NCI-H1417 treated with DMSO at 0.1 percent for 48 hours (cell line): ENCODE measurements at places on chromosomes 3 and 15.

DNA sequence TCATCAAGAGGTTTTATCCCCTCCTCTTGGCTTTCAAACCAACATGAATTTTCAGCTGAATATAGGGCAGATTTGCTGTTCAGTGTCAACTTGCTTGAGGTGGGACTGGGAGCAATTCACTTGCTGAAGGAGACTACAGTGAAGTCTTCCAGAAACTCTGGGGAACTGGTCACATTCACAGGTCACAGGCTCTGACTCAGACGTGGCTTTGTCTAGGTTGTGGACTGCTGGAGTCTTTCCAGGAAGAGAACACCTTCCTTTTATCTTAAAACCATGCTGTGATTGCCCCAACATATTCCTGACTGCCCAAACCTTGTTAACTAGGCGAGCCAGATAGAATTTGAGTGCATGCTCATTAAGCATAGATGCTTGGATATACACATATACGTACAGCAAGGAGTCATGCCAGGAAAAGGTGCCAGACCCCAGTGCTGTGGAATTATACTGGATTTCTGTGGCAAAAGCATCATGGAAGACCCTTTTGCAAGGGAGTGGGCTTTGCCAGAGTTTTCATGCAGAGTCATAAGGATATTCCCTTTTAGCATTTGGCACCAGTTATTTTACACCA lies 399.1 kb upstream of the TBL1XR1 start:
- DNase-seq, result no peak

GRCh38 chr3:153029350-153029749 lies 132.7 kb upstream of the RAP2B start:
- no peak for DNase-seq

DNA sequence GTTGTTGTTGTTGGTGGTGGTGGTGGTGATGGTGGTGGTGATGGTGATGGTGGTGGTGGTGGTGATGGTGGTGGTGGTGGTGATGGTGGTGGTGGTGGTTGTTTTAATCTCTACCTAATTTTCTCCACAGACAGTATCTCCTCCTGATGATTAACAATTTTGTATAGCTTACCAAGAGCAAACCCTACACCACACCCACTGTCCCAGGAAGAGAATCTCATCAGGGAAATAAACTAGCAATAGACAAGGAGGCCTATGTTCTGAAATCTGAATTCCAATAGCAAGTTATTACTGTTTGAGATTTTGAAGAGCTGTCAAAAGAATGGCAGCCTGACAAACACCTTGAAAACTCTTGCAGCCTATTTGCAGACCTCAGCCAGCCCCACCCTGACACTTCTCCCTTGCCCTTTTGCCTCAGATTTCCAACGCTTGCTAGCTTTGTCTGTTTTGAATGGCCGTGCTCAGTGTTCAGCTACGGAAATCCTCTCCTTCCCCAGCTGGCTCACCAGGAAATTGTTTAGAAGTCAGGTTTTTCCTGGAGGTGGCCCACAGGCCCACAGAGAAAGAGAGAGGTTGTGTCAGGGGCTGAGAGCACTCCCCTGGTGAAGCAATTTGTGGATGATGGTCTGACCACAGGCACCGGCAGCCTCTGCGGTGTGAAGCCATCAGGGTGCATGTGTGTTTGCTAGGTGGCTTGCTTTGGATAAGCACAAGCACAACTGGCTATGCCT lies 101.6 kb downstream of the MAGI1 start:
- no peak for DNase-seq

- no peak for DNase-seq
Measured at GRCh38 chr3:88879905-88880304, 227.5 kb upstream of the EPHA3 start.

DNA sequence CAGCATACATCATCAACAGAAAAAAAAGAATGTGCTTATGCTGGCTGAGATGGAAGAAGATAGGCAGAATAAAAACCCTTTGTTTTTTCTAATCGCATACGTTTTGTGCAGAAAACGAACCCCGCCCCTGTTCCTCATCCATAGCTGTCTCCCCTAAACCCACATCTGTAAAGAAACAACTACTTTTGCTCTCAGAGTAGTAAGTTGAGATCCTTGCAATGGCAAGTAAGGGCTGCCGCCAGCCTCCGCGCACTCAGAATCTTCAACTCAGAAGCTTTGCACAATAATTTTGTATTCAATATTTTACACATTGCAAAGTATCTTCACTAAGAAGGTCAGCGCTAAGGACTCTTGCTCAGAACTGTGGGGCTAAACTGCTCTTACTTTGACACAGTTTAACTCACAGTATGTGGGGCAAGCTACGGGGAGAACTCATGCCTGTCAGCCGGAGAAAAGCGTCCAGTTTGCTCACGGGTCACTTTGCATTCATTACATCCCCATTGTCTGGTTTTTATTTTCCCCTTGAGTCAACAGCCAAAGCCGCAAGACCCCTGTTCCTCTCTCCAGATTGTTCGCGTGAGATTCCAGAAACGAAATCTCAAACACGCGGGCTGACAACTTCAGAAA lies 1.0 kb downstream of the LYSMD4 start:
- DNase-seq, result no peak

DNA sequence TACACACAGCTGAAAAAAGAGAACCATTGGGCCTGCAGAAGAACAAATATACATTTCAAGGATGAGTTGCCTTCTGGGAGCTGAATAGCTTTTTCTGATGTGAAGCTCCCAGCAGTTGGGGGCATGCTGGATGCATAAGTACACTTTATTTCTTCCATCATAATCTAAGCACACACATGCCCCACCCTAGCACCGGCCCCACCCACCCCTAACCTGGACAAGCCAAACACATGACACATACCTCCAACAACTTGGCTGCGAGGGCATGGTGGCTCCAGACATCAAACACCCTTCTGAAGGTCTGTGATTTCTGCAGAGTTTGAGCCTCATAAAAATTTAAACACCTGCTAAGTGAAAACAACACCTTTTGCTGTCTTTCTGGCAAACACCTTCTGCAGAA lies 307.2 kb upstream of the TRIM42 start:
- no peak for DNase-seq

- DNase-seq, result no peak
Measured at GRCh38 chr3:119149484-119149883, 3.5 kb downstream of the TEX55 start.

- no peak for DNase-seq
Measured at GRCh38 chr3:150528354-150528797, 17.9 kb downstream of the SERP1 start.

GRCh38 chr3:31442755-31443154 lies 90.0 kb upstream of the STT3B start:
- DNase-seq, result no peak

DNA sequence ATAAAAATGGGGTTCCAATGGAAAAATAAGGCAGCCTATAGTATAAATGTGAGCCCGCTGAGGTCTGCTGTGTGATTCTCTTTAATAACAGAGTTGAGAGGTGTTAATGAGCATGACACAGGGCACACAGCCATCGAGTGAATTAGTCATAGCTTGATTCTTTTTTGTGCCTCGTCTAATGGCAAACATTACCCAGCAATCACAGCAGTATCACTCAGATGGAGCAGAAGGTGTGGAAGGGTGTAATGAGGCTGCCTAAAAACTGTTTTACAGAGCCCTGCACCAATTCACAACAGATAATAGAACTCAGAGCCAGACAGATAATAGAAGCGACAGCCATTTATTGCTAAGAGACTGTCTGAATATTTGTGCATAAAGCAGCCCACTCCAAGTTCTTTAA lies 178.6 kb upstream of the TPRG1 start:
- DNase-seq, result no peak

GRCh38 chr3:78900426-78900825 lies 867.4 kb downstream of the ROBO1 start:
- no peak for DNase-seq

DNA sequence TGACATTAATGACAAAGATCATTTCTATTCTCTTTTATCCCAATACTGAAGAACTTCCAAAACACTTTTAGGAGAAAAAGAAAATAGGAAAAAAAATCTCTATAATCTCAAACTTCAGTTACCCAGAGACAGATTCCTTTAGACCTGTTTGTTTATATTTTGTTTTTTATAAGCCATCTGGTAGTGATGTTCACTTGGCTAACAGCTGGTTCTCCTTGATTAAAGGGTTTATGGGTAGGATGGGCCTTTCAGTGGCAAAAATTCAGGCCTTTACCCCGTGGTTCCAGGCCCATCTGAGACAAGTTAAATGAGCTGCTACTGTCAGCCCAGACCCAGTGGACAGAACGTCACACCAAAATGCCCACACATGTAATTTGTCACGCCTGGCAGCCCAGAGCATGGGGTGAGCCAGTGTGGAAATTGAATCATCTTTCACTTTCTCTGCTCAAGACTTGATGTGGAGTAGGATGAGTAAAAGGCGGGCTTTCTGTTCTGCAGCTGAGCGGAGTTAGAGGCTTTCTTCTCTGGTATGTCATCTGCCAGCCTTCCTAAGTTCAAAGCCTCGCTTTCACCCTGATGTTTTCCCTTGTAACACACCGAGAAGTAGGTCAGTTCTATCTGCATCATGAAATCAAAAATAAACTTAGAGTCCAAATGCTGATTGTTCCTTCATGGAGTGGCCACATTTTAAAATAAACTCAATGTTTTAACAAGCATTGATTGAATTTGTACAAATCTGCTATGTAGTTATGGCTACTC lies 62.5 kb upstream of the SKOR1 start:
- DNase-seq, result no peak

DNA sequence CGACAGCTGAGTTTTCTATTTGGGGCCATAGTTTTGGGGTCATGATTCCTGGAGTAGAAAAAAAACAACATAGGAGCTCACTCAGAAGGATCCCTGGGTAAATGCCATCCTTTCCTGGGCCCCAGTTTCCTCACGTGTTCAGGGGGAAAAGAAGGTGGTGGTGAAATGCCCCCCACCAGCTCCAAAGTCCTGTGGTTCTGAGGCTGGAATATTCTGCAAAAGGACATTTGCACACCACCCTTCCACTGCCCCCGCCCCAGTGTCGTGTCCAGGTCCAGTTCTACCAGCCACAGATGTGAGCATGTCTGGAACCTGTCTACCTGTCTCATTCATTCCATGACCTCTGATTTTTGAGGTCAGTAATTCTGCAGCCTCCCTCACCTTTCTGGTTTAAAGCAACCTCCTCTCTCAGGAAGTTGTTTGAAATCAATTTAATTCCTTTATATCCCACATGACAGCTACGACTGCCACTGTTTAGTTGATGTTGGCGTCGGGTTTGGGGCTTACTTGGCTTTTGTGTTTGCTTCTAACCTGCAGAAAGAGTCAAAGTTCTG lies 82.1 kb downstream of the SMAD3 start:
- no peak for DNase-seq

DNA sequence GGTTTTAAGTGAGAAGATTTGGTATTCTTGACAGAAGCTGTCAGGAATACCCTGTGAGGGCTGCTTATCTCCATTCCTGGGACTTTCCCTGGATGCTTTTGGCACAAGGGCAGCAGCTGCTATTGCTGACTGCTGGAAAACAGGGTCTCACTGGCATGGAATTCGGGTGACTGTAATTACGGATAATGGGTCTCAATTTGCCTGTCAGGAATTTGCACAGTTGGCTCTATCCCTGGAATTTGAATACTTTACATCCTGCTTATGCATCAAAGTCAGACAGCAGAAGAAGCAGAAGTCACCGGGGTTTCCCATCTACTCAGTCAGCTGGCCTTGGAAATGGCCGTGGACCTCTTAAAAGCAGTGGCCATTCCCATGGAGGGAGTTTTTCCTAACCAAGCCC lies 25.9 kb upstream of the AKAP13 start:
- no peak for DNase-seq

DNA sequence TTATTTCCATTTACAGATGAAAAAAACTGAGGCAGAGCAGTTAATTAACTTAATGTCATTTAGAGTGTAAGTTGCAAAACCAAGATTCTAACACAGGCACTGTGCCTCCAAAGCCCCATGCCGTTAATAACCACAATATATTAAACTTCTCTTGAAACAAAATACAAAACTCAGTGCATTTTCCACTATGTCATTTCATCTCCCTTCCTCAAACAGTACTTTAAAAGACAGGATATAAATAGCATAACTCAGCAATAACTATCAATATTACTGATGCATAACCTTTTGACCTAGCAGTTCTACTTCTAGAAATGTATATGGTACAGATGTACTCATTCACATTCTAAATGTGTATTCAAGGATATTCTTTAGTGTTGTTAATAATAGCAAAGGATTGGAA lies 5.1 kb upstream of the TASOR start:
- no peak for DNase-seq

DNA sequence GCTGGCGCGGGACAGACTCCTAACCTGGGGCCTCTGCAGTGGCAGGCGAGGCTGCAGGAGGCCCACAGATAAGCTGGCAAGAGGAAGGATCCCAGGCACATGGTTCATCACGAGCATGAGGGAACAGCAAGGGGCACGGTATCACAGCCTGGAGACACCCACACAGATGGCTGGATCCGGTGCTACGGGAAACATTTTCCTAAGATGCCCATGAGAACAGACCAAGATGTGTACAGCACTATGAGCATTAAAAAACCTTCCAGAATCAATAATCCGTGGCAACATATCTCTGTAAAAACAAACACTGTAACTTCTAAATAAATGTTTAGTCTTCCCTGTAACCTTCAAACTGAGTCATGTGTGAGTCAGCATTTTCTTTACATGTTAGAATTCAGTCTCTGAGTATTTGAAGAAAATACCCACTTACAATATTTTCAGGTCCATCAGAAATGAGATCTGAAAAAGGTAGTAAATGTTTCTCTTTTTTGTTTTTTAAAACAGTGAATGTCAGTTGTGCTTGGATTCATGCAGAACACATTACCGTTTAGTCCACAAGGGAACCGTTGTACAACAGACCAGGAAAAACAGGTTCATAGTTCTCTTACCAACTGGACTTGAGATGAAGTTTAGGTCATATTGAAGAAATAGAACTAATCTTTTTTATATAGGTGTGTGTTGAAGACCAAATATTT lies 75.9 kb downstream of the BOC start:
- no peak for DNase-seq

DNA sequence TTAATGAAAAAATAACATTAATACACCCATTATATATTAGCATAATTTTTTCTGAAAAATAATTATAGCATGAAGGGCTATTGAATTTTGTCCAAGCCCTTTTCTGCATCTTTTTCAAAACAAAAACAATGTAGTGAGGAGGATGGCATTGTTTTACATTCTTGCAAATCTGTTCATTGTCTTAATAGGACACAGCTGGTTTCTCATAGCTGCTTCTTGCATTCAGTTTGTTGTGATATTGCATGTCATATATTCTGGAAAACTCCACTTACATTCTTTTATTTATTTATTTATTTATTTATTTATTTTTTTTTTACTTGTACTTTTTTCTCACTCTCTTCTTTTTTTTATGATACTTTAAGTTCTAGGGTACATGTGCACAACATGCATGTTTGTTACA lies 107.4 kb downstream of the NR1D2 start:
- DNase-seq, result no peak

DNA sequence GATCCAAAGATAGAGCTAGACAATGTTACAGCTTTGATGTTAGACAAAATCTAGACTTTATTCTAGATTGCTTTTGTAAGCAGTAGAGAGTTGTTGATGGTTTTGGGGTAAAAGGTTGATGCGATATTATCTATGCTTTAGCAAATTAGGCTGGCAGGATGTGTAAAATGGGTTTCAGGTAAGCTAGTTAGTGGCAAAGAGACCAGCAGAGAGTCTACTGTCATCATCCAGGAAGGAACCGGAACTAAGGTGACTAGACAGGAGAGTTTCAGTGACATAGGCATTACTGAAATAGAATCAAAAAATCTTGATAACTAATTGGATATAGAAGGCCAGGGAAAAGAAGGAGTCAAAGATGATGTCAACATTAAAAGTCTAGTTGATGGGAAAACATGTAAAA lies 11.1 kb downstream of the OR5K2 start:
- no peak for DNase-seq

- no peak for DNase-seq
Measured at GRCh38 chr15:68045289-68046265, 8.5 kb upstream of the PIAS1 start.
